Activated naive CD4-positive, alpha-beta T cell (primary cell): ENCODE measurements at places on chromosomes 7 and 10.

DNA sequence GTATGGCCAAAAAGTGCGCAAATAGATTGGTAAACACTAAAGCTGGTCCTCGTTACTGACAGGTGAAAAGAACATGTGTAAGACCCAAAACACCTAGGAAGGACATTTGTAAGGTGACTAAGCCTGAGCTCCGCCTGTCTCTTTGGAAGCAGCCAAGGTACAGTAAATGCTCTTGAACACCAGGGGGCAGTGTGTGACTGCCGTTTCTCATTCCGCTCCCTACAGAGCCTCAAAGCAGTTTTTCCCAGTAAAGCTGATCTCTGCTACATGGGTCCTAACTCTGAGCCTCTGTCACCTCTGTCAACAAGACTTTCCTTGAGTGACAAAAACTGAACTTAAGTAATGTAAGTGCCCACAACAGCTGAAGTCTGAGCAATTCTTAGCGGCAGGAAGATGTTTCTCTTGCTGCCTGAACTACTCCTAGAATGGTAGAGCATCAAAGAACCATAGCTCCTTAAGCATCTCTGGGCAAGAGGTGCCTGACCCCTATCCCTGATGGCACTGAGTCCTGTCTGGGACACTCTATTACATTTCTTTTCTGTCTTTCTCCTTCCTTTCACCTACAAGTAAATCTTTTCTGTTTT, 238.0 kb upstream of the INHBA start:
- no peak for DNase-seq

DNA sequence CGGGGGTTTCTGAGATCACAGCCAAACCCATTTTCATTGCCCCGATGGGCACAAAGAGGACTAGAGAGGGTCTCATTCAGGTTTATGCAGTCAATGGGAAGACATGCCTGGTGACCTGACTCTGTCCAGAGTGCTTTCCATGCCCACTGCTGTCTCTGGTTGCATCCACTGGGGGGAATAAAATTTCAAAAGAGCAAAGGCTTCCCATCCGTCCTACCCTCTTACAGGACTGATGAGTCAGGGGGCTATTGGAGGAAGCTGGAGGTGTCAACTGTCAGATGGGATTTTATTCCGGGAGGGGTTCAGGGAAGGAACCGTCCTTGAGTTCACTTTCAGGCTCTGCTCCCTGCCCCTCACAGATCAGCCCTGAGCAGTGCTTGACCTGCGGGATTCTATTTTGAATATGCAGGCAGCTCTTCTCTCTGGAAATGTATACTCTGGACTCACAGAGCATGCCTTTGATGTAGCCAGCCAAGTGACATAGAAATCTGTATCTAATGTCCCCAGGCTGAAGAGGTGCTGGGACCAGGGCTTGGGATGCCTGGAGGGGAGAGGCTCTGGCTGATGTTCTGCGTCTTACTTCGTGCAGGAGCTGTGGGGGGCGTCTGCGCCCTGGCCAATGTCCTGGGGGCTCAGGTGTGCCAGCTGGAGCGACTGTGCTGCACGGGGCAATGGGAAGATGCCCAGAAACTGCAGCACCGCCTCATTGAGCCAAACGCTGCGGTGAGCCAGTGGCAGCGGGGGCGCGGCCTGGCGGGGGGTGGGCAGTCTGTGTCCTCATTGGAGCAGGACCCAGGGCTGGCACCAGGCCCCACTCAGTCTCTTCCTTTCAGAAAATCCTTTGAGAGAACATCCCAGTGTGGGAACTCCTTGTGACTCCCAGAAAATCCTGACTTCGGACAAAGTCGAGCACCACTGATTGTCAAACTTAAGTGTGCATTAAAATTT, 12.0 kb downstream of the C10orf62 start:
- no peak for DNase-seq

DNA sequence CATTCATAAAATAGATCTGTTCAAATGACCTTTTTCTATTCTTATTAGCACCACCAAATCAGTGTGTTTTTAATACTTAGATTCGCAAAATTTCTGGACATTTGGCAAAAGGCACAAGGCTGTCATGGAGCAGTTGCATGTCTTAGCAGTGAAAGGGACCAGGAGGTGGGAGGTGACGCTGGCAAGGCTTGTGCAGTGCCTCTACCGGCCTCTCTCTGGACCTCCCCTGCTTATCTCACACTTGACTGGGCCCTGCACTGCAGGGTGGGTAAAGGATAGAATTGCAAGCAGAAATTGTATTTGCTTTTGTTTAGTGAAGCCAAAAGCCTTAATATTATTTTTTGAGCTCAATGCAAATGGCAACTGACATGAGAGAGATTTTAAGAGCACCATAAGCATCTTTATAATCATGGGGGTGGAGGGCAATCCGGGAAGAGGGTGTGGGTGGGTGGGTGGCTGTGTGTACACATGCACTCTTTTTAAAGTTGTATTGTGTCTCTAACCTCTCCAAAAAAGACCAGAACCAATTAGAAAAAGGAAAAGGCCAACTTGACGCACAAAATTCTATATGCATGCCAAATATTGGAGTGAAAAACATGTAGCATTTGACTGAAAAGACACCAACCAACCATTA, 106.3 kb downstream of the WNT2 start:
- DNase-seq = no peak

GRCh38 chr10:132249824-132250375, 57.9 kb downstream of the STK32C start:
- no peak for DNase-seq

DNA sequence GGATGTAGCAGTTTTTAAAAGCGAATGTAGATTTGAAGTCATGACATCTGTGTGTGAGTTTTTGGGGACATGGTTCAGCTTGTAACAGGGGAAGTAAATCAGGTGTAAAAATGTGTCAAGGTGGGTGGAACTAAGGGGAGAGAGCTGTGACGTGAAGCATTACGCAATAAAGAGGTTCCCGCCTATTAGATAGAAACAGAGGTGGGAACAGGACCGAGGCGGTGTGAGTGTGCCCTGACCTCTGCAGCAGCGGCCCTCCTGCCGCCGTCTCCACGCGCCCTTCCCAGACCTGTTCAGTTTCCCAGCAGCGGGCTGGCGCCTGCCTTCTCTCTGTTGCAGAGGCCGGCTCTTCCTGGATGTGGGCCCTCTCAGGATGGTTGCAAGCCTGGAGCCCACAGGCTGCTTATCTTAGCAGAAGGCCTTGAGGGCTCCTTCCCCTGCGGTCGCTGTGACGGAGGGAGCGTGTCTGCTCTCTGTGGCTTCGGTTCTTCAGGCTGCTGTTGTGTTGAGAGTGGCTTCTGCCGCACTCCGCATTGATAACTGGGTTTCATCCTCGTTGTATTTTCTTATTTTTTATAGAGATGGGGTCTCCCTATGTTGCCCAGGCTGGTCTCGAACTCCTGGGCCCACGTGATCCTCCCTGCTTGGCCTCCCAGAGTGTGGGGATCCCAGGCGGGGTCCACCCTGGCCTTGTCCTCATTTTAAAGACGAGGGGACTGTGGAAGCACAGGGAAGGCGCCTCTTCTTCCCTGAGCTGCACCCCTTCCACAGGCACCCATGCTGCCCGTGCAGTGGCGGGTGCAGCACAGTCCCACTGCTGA, 65.0 kb downstream of the DNAJB6 start:
- DNase-seq = no peak

- no peak for DNase-seq
Measured at GRCh38 chr7:147858421-147858820, 732.1 kb upstream of the C7orf33 start.

DNA sequence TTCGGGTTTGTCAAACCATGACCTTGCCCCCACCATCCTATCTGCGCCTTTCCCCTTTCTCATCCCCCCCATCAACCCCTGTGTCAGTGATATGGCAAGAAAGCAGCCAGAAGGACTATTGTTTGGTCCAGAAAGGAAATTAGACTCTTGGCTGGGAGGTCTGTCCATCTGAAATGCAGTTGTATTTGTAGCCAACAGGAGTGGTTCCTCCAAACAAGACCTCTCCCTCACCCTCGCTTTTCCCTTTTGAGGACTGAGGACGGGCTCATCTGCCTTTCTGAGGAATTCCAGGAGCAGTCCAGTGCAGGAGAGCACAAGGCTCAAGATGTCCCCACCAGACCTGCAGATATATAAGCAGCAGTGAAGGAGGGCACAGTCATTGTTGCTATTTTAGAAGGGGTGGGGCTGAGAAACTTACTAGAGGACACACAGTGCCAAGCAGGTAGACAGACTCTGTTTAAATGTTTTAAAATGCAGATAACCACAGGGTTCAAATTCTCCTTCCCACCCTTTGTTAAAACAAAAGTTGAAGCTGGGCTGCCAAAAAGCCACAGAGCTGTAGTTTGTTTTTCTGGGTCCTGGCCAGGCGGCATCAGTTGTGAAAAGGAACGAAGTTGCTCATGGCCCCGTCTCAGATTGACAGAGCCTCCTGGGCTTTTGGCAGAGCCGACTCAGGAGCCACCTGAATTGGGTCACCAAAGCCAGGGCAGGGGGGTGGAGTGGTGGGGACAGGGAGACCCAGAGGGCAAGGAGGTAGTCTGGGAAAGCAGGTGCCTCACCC, 37.3 kb downstream of the CYP17A1 start:
- DNase-seq = no peak

DNA sequence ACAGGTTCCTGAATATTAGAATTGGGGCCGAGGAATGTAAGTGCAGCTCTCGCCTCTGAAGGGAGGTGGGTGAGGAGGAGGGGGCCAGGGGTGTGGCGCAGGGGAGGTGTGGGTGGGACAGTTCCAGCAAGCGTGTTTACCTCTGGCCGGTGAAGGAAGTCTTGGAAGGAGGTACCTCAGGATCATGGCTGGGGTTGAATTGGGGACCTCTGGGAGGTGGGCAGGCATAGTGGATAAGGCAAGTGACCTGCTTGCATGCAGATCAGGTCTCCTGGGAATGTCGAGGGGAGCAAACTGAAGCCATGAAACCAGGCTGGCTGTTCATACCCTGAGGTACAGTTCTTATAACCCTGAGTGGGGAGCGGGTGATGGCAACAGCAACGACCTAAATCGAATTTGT, 2.0 kb downstream of the ZNF775 start:
- DNase-seq = no peak

DNA sequence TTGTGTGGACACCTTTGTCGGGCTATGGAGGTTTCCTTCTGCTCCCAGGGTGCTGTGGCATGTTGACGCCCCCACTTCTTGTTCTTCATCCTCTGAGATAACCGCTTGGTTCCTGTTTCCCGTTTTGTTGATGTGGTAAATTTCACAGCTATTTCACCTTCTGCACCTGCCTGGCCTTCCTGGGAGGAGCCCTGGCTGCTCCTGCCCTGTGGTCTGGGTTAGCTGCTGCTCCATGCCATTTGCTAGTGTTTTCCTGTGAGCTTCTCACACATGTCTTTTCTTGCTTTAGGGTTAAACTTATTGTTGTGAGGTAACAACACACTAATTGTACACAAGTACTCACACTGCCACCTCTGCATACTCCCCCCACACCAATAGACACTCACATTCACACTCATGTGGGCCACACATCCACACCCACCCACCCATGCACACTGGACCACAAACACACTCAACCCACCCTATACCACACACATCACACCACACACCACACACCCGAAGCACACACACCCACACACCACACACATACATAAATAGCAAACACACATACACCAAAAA, 46.5 kb upstream of the MSMB start:
- no peak for DNase-seq

- DNase-seq = no peak
Measured at GRCh38 chr7:7696458-7697119, 21.8 kb downstream of the RPA3 start.

DNA sequence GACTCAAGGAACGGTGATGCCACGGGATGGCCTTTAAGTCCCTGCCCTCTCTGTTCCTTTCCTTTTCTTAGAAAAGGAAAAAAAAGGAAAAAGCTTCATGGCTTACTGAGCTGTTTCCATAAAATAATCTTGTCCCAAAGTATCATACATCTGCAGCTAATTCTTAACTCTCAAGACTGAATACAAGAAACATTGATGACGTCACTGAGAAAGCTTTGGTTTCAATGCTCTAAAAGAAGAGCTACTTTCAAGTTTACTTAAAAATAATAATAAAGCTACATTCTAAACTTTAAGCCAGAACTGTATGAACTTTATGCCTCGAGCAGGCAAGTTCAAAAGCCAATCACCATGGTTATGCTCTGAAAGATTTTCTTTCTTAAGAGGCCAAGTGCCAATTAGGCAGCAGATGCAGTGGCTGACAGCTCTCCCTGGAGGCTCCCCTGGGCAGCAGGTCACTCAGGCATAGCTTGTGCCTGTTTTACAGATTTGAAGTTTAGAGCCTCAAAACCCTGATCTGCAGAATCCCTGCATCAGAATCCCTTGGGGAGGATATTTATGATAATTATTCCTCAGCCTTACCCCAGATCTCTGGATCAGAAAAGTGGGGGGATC, 165.0 kb downstream of the CHN2 start:
- DNase-seq = no peak

GRCh38 chr10:76695069-76695468, 942.5 kb downstream of the KCNMA1 start:
- no peak for DNase-seq

DNA sequence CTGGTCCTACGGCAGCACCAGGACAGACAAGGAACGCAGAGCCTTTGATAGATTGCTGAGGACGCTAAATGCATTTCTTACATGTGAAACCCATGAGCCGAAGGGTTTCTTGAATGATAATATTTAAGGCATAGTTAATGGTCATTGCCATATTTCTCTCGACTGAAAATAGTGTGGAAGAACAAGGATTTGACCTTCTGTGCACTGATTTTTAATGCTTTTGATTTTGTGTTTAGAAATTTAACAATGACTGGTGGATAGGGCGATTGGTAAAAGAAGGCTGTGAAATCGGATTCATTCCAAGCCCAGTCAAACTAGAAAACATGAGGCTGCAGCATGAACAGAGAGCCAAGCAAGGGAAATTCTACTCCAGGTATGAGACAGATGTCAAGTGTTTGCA, 150.8 kb downstream of the NSUN6 start:
- DNase-seq = no peak

GRCh38 chr10:15015451-15015850, 28.3 kb upstream of the OLAH start:
- DNase-seq = no peak

GRCh38 chr10:89679986-89680385, 21.4 kb upstream of the KIF20B start:
- DNase-seq = no peak

DNA sequence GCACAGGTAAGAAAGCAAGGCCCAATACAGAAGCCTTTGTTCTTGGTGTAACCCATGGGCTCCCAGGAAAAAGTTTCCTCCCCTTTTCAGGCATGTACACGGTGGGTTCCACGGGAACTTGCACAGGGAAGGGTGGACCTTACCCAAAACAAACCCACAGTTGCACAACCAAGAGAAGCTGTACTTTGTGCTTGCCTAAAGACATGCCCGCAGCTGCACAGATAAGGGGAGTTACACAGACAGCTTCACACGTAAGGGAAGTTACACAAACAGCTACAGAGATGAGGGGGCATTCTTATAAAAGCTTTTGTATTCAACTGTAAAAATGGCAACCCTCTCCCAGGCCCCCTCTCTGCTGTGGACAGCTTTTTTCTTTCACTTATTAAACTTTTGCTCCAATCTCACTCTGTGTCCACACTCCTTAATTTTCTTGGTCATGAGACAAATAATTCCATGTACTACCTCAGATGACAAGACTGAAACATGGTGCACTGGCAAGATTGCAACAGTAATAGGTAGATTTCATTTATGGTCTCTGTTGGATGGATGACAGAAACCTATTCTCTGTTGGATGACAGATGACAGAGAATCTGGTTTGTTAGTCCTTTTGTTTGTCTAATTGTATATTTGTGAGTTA, 72.9 kb downstream of the ATE1 start:
- no peak for DNase-seq
